ENCODE measurements at places on chromosomes 2 and 18.

DNA sequence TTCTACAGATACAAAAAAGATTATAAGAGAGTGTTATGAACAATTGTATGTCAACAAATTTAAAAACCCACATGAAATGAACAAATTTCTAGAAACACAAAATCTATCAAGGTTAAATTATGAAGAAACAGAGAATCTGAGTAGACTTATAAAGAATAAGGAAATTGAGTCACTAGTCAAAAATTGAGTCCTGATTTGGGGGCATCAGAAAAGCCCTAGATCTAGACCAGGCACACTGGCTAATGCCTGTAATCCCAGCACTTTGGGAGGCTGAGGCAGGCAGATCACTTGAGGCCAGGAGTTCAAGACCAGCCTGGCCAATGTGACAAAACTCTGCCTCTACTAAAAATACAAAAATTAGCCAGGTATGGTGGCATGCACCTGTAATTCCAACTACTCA, 15.3 kb upstream of the SPR start:
- no peak for DNase-seq

- no peak for DNase-seq
These were observed 235.2 kb downstream of the TPGS2 start for GRCh38 chr18:36593641-36594040.

GRCh38 chr2:207983641-207984042, 41.7 kb downstream of the PLEKHM3 start:
- DNase-seq: no peak

DNA sequence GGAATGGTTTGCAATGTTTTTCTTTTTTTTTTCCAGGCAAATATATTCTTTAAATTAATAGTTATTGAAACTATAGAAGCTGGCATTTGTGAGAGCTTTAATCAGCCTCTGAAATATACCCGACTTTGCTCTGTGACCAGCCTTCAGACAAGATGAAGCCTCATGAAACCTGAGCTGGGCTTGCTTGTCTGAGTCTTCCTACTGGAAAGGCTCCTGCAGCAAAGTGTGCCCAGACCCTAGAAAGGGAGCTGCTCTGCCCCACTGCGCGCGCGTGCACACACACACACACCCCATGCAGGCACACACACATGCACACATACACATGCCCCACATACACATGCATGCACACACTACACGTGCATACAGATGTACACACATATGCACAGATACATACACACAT, 203.3 kb upstream of the NT5C1B start:
- no peak for DNase-seq

DNA sequence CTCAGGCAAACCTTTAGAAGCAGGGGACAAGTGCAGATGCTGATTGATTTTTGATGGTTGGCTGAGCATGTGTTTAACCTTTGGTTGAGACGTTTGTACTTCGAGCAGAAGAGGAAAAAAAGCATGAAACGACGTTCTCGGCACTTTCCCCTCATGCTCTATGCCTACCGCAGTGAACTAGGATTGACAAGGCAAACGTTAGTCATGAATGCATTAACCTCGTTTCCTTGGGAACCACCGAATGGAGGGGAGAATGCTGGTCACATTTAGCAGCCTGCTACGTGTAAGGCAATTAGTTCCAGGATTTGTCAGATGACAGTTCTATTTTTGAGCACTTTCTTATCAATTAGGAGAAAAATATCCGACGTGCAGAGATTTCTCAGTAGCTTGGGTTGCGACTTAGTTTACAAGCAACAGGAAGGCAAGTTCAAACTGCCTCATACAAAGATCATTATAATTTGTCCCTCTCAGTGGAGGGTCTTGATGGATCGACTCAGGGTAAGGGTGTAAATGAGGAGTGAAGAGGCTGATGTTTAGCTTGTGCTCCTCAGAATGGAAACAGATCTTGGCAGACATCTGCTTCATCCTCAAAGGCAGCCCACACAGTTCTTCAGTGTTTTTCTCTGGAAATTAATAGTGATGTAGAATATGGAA, 47.4 kb upstream of the GPR45 start:
- DNase-seq: no peak

GRCh38 chr18:49609256-49610021, 47.6 kb downstream of the LIPG start:
- no peak for DNase-seq

- DNase-seq: no peak
These were observed 14.0 kb upstream of the DNER start for GRCh38 chr2:229728370-229728769.

DNA sequence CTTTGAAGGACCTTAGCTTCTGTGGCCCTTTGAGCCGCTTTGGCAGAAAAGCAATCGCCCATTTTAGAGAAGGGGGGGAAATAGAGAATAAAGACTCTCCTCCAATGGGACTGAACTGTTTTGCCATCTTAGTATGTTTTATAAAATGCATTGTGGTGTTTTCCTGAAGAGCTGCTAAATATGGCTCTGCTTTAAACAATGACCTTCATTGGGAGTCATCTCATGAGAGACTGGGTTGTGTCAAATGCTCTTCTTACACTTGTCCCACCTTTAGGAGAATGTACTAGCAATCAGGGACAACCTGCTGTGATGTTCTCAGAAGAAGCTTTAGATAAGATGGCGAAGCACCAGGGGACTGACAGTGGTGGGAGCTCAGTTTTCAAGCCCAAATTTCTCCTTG, 418.9 kb upstream of the POU3F3 start:
- no peak for DNase-seq

DNA sequence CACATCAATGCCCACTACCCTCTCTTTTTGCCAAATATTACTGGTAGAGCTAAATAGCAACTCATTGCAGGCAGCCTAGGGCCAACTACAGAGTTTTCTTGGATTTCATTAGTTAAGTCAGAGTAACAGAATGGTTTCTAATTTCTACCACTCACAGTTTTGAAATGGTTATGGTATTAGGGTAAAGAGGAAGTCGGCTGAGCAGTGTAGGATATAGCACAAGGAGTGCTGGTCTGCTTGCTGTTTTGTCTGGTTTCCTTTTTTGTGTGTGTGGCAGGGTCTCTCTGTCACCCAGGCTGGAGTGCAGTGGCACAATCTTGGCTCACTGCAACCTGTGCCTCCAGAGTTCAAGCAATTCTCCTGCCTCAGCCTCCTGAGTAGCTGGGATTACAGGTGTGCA, 289.2 kb upstream of the CCDC68 start:
- no peak for DNase-seq

DNA sequence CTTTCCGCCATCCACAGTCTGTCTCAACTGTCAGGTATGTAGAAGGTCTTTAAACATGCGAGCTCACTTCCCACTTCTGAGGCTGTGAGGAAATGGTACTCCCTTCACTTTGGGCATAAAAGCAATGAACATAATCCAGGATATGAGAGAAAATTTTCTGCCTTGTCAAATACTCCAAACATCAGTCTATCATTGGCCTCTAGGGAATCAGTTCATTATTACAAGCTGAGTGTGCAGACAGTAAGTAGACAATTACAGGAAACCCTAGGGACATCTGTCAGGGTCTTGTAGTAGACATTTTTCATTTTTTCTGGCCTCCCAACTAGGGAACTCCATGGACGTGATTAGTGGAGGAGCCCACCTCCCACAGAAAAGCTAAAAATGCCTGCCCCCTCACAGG, 13.6 kb upstream of the APCDD1 start:
- no peak for DNase-seq

DNA sequence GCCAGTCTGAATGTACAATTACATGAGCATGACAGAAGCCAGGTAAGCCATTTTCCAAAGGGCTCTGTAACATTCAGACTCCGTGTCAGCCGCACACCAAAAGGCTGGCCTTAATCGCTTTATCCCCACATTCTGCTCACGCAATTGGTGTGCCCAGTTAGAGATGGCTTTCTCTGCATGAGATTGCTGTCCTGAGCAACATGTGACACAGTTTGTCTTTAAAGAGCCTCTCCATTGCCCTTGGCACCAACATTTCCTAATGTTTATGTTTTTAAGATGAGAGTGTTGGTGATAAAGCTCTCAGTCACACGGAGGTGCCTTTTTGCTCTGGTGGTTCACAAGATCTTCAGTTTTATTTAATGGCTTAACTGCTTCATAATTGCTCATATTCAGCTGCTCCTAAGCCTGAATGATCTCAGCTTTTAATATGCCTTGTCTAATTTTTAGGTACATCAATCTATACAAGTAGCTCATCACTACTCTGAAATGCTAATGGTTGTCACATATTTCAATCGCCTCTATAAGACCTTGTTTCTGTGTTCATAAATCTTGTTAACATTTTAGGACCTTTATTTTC, 164.8 kb upstream of the ACVR2A start:
- no peak for DNase-seq

GRCh38 chr2:88307817-88308216, 137.7 kb downstream of the THNSL2 start:
- DNase-seq: no peak

DNA sequence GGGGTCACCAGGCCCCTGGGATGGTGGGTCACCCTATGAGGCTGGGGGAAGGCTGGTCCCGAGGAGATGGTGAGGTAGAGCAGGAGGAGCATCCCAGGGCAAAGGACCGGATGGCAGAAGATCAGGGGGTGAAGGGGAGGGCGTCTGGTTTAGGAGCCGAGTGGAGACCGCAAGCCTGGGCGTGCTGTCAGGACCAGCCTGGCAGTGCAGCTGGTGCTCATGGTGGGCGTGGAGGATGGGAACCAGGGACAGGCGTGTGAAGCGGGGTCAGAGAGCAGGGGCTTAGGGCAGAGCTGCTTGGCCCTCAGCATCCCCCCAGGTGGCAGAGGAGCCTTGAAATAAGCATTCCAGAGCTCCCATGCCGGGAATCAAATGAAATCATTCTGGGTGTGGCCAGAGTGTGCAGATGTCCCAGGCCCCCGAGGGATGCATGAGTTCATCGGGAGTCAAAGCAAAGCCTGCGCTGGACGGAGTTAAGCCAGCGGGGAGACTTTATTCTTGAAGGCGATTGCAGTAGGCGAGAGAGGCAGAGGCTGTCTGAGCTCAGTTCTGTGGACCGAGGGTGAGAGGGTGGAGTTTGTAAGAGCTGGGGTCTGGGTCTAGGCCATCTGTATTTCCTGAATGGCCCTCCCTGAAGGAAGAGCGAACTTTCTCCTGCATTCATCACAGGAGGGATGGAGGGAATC, 33.1 kb upstream of the MBP start:
- DNase-seq: no peak

- DNase-seq: no peak
These were observed 188.2 kb downstream of the ZFP36L2 start for GRCh38 chr2:43038034-43038695.

DNA sequence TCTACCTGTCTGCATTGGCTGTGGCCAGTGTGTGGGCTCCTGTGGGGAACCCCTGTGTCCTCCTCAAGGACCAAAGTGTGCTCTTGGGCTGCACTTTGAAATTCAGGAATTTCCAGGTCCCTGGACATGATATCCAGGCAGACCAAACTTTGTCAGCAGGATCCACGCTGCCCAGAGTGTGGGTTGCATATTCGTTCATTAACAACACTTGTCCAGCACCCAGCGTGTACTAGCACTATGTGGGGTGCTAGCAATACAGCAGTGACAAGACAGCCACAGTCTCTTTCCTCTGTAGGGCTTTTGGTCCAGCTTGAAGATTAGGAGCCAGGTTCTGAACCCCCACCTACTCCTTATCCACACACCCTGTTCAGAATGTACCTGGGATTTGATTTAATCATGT, 304.5 kb downstream of the ZNF521 start:
- no peak for DNase-seq

- no peak for DNase-seq
These were observed 64.2 kb downstream of the EMX1 start for GRCh38 chr2:72981536-72981935.
